ENCODE measurements at places on chromosomes 6 and 20. TPM values are rescaled to one million over a fixed set of nuclear protein-coding genes. Genes with fewer than 3 reads are reported as not detected.

Gene MATN4
- total RNA-seq: 0.09 TPM

Gene COL12A1
- total RNA-seq: 5.7 TPM

Gene COX4I2
- total RNA-seq: not detected

Gene TCP11
- total RNA-seq: not detected

Gene BPIFA2
- not detected for total RNA-seq

Gene MUC22
- not detected for total RNA-seq

Gene GPR63
- total RNA-seq: 0.36 TPM

Gene LRRN4
- total RNA-seq: not detected

Gene NUP43
- total RNA-seq: 14.4 TPM

Gene TNNC2
- not detected for total RNA-seq

Gene AHI1
- total RNA-seq: 10.2 TPM

Gene RAD21L1
- not detected for total RNA-seq

Gene FILIP1
- total RNA-seq: 0.32 TPM

Gene CST7
- total RNA-seq: not detected

Gene BMP2
- 0.29 TPM for total RNA-seq

Gene GSTA2
- total RNA-seq: not detected

Gene HTR1B
- 0.19 TPM for total RNA-seq

Gene FRK
- 1.3 TPM for total RNA-seq

Gene PBOV1
- not detected for total RNA-seq

Gene LRRC73
- 1.1 TPM for total RNA-seq

Gene ENPP3
- not detected for total RNA-seq

Gene CST2
- total RNA-seq: 0.27 TPM

Gene CRISP3
- not detected for total RNA-seq

Gene EDEM2
- 51.9 TPM for total RNA-seq

Gene HINT3
- 6.0 TPM for total RNA-seq

Gene TBXT
- total RNA-seq: not detected

Gene RAB44
- 0.06 TPM for total RNA-seq

Gene ACOT13
- 19.9 TPM for total RNA-seq

Gene HLA-DRB1
- total RNA-seq: not detected

Gene OR2H1
- total RNA-seq: not detected

Gene PGBD1
- total RNA-seq: 5.1 TPM

Gene PRRT1
- total RNA-seq: 0.63 TPM

Gene FERMT1
- total RNA-seq: 15.8 TPM

Gene NKX2-4
- not detected for total RNA-seq

Gene GRIK2
- total RNA-seq: 0.35 TPM

Gene ADAT2
- 4.1 TPM for total RNA-seq

Measured in A549 treated with Mapracorat at 1 μM for 4 hours (cell line).